Hepatic stellate cell (primary cell): ENCODE measurements at places on chromosomes 12 and 14.

GRCh38 chr12:88509851-88510250 is 70.4 kb downstream of the KITLG start:
- no peak for DNase-seq

- no peak for DNase-seq
Measured at GRCh38 chr12:5345534-5345933, 86.4 kb upstream of the NTF3 start.

GRCh38 chr12:43162138-43162537 is 389.9 kb downstream of the ADAMTS20 start:
- DNase-seq: no peak

DNA sequence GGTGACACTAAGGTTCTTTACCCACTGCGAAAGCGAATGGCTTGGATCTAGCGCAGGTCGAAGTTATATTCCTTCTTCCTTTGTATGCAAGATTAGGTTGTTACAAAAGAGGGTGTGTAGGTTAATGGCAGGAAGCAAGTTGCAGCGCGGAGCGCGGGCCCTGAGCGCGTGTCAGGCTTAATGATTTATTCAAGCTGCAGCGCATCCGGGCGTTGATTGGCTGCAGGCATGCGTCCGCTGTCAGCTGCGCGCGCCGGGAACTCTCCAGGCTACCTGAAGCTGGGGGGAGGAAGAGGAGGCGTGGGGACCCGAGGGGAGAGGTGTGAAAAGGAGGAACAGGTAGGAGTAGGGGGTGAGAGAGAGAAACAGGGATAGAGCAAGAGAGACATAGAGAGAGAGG is 7.4 kb downstream of the ASCL1 start:
- DNase-seq: no peak

GRCh38 chr14:92633724-92634123 is 114.7 kb downstream of the LGMN start:
- DNase-seq: no peak

GRCh38 chr14:38662781-38663180 is 406.9 kb upstream of the CLEC14A start:
- DNase-seq: no peak

DNA sequence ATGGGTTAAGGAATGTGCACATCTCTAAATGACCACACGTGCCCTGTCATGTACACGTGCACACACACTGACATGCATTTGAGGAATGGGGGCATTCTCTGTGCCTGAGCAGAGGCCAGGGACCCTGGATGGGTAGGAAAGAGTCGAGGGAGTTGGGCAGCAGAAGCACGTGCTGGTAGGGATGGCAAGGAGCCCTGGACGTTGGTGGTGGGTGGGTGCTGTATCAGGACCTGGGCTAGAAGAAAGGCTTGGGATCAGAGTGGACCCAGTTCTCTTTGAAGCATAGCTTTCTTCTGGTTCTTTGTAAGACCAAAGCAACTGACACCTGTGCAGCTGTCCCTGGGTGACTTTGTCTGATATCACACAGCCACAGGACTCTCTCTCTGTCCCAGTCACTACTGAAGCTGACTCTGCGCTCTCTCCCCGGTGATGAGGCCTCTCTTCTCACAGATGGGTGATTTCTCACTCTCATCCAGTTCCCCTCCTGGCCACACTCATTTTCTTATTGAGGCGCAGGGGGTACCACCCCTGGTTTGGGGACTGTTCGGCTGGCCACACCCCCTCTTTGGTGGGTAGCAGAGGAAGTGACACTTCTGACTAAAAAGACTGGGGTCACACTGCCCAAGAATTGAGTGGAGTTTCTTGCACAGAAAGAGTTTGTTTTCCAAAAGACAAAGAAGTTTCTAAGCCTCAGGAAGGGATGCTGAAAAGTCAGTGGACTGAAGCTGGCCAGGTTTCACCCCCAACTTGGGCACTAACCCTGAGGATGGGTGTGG is 171.7 kb upstream of the RTL1 start:
- DNase-seq: no peak

GRCh38 chr14:61435563-61436337 is 114.4 kb downstream of the PRKCH start:
- DNase-seq: no peak

DNA sequence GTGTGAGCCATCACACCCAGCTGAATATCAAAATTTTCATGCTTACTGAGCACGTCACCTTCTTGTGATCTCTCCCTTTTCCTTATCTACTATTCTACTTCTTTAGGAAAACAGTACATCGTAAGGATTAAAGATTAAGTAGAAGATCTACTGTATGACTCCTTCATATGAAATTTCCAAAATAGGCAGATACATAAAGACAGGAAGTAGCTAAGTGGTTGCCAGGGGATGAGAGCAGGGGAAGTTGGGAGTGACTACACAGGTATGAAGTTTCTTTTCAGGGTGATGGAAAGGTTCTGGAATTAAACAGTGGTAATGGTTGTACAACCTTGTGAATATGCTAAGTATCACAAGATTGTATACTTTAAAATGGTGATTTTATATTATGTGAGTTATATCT is 36.5 kb upstream of the CERS5 start:
- DNase-seq: no peak

DNA sequence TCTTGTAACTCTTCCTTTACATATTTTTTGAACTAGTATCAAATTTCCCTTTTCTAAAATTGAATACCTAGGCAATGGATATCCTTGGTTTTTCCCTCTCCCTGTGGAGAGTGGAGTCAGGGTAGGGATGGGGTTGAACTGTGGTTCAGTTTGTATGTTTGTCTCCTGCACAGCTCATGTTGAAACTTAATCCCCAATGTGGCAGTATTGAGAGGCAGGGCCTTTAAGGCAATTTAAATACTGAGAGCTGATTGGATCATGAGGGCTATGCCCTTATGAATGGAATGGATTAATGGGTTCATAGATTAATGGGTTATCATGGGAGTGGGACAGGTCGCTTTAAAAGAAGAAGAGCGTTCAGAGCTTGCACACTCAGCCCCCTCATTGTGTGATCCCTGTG is 127.2 kb upstream of the RGS6 start:
- no peak for DNase-seq

DNA sequence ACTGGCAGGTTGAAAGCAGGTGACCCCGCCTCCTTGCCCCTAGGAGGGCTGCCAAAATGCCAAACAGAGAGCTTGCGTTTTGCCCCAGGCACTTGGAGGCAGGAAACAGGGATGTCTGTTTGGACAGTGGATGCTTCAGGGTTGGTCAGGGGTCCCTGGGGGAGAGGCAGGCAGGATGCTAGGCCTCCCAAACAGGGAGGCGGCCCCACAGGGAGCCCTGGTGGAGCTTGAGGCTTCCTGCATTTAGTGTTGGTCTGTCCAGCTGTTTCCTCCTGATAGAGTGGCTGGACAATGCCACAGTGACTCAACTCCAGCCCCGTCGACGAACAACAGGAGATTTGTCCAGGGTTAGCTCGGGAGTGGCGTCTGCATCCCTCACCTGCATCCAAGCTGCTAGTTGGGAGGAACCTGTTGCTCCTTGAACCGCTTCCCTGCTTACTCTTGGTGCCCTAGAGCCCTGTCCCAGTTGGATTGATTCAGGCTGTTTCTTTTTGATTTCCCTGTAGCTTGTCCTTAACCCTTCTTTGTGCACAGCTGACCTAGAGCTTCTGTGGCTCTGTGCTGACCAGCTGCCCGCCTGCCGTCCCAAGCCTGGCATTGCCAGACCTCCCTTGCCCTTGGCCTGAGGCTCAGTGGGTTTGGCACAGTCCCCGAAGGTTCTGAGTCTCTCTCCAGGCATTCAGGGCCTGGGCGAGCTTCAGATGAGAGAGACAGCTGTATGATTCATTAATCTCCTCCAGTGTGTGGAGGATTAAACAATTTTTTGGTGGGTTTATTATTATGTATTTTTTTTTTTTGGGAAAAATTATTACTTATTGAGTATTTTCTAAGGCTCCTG is 45.9 kb downstream of the TSPAN9 start:
- DNase-seq: peak; percentile 76

- no peak for DNase-seq
Measured at GRCh38 chr12:49750027-49750995, 9.0 kb downstream of the TMBIM6 start.

GRCh38 chr12:7695566-7696197 is at the start of gene GDF3:
GDF3 (minus strand) TSS chr12:7695775; CDS start chr12:7695728, 47 bp downstream.
- DNase-seq: peak; percentile 19

DNA sequence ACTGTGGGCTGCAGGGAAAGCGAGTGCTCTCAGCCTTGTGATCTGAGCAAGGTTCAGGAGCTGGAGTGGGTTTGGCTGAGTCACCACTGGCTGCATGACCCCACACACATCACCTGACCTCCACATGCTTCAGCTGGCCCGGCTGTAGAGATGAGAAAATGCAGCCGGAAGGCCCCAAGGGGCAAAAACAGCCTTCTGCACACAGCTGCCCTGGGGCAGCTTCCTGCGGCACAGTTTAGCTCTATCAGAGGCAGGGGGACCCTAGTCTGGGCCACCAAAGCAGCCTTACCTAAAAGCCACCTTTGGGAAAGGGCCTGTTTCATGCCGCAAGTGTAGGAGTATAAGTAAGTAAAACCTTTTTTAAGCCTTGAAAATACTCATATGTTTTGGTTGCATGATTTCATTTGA is 123.3 kb downstream of the SSPN start:
- DNase-seq: peak; percentile 47

DNA sequence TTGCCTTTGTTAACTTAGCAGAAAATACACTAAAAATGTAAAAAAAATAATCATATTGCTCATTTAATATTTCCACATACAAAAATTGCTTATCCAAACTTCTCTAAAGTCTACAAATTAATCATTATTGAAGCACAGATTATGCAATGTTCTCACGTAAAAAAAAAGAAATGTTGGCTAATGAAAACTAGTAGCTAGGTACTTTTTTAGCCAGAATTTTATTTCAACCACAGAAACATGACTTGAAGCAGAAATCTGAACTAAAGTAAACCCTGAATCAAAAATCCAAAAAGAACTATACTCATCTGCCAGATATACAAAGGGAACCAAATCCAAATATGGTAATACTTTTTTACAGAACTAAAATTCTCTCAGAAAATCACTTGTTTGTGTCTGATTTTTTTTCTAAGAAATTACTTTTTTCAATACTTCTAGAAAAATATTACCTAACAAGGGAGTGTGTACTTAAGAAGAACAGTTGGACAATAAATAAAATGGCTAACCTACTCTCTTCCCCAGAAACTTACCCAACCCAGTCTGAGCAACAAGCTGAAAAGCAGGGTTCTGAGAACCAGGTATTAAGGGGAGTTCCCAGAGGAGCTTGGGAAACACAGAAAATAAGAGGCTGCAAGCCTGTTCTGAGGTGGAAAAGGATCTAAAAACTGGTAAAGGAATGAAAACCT is 78.4 kb upstream of the RAP1B start:
- no peak for DNase-seq

DNA sequence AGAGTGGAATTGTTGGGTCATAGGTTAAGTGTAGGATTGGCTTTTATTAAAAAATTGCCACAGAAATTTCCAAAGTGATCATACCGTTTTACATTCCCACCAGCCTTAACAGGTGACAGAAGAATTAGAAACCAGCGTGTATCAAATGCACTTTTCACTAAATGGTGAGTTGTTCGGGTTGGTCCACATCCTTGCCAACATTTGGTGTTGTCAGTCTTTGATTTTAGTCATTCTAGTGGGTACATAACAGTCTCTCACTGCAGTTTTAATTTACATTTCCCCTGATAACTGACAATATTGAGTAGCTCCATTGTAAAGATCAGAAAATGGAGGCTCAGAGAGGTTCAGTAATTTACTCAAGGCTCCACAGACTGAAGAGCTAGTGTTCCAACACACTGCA is 237.8 kb upstream of the LHX5 start:
- no peak for DNase-seq

DNA sequence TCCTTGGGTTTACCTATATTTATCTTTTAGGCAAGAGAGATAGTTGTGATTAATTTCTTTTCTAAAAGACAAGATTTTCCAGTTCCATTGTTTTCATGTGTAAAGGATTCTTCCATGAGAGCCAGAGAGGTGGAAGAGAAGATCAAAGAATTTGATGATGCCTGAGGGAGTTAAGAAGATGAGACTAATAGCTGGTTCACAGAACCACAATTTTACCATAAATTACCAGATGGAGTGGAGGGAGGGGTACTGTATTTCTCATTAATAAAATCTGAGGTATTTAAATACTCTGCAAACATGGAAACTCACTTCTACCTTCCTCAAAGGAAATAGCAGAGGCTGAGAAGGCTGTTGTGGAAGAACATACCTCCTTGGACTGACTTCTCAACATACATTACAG is 34.6 kb downstream of the ALKBH1 start:
- no peak for DNase-seq

- DNase-seq: peak; percentile 66
Measured at GRCh38 chr12:122830517-122831214, 4.6 kb upstream of the HIP1R start.

DNA sequence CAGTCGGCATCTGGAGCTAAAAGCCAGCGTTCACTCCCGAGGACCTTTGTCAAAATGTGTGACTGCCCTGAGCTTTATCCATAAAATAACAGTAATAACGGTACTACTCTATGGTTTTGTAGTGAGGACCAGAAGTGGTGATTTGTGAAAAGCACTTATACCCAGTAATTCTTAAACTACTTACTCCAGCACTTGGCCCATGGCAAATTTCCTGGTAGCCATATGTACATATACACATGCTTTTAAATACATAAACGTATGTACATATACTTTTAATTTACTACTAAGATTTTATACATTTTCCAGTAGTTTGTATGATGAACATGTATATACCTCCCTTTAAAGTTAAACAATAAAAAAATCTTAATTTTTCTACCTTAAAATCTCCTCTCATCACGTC is 163.8 kb upstream of the TMEM132C start:
- no peak for DNase-seq

- no peak for DNase-seq
Measured at GRCh38 chr12:18057051-18057450, 32.9 kb downstream of the RERGL start.

DNA sequence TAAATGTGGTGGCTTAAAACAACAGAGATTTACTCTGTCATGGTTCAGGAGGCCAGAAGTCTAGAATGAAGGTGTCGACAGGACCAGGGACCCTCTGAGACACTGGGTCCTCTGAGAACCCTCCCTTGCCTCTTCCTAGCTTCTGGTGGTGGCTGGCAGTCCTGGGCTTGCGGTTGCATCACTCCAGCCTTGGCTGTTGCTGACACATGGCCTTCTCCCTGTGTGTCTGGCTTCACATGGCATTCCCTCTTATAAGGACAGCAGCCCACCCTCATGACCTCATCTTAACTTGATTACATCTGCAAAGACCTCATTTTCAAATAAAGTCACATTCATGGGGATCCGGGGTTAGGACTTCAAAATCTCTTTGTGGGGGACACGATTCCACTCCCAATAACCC is 36.9 kb downstream of the MVK start:
- DNase-seq: no peak

GRCh38 chr12:92929983-92930382 is 888 bp upstream of the EEA1 start:
- DNase-seq: no peak

- no peak for DNase-seq
Measured at GRCh38 chr14:73660511-73660910, 15.7 kb downstream of the DNAL1 start.

GRCh38 chr12:50081096-50081808 is 3.9 kb upstream of the SMARCD1 start:
- DNase-seq: no peak

GRCh38 chr12:65522956-65523860 is 244.7 kb downstream of the MSRB3 start:
- peak; percentile 7 for DNase-seq

GRCh38 chr12:123494124-123494851 is 36.3 kb downstream of the SNRNP35 start:
- DNase-seq: no peak
